ENCODE measurements at places on chromosomes 3 and 15. TPM values are rescaled to one million over a fixed set of nuclear protein-coding genes. Genes with fewer than 3 reads are reported as not detected.
A peak's percentile ranks its signal among the peaks of the same experiment; 100 is the strongest.

DNA sequence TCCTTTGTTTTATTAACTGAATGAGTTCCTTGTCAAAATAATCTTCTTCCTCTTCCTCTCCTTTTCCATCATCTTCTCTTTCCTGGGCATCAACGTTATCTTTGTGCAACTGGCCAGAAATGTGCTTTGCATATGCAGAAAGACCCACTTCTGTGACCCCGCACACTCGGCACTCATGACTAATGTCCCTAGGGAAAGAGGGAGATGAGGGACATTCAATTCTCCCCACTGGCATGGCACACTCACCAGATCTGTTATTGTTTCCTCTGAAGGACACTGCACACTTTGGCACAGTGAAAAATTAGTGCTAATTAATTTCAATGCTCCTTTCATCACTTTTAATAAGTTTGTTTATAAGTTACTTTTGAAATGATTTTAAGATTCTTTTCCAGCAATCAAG lies 34.0 kb downstream of the ZNF106 start:
- no peak for DNase-seq

GRCh38 chr15:30059771-30060170 lies 23.0 kb upstream of the GOLGA8J start:
- no peak for DNase-seq

DCLK3 gene
- polyA plus RNA-seq: 0.08 TPM

- DNase-seq: no peak
These were observed 1.6 kb downstream of the LINGO1 start for GRCh38 chr15:77630956-77631744.

- DNase-seq: no peak
These were observed 199.6 kb upstream of the CBLB start for GRCh38 chr3:106068381-106068780.

DNA sequence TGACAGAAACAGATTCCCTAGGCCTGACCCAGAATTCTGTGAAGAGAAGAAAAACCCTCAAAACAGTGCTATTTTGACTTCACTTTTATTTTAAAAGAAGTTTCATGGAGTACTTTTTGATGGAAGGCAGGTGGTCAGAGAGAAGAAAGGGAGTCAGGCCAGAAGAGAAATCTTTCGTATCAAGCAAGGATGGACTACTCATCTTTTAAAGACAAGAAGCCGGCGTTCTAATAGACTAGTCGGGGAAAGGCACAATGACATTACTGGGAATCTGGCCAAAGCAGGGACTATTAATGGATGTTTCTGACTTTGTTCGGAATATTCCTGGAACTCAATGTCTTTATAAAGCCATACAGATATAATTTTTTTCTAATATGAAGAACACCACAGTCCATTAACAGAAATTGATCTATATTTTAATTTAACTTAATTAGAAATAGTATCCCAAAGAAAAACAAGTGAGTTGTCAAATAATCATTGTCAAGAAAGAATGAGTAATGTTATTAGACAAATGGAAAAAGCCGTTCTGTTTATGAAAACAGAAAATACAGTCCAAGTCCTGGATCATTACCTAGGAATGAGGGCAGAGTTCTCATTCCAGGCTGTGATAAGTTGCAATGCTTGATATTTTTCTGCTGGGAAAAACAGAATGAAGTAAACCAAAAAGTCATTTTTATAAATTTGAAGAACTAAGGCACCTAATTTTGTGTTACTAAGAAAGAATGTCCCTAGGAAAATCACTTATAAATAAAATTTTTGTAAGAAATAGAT lies 23.7 kb upstream of the PCOLCE2 start:
- DNase-seq: no peak

- no peak for DNase-seq
These were observed 103.0 kb downstream of the ETFA start for GRCh38 chr15:76208084-76208785.

CLDN18 gene
- not detected for polyA plus RNA-seq

DNA sequence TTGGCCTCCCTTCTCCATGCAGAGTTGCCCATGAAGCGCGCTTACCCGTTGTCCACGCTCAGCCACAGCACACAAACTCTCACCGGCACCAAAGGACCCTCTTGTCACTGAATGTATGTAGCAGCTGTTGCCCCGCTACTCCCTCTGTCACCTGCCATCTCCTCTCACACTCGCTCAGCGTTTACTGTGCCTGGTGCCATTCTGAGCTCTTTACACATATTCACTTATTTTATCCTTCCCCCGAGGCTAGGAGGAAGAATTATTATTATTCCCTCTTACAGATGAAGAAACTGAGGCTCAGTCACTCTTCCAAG lies 41.7 kb upstream of the PRR23E start:
- DNase-seq: no peak

DNA sequence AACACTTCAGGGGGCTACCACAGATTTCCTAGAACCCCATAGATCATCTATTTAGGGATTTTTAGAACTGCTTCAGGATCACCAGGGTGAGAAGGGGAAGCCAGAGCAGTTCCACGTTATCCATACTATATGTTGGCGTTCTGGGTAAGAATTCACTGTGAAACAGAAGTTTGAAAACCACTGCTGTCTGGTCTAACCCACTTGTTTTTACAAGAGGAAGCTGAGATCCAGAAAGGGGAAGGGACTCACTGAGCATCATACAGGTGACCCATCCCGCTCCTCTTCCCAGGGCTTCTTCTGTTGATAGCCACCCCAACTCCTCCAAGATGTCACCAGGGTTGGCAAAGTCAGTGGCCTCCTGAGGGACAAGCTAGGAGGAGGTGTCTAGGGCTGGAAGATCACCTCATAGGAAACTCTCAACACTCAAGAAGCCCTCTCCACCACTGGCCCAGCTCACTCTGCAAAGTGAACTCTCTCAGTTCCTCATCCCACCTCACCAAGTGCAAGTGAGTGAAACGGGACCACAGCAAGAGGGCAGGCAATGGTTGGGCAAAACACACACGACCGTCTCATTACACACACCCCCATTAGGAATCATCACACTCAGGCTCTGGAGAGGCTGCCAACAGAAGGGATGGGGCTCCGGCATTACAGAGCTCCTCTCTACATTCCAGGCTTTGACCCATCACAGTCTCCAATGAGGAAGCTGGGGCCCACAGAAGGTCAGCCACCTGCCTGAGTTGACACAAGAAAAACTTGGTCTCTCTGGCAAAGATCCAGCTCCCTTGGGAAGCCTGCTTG lies 1.8 kb downstream of the DAPK2 start:
- DNase-seq: no peak

- DNase-seq: no peak
These were observed 46.1 kb downstream of the ROPN1B start for GRCh38 chr3:126015075-126015474.

GRCh38 chr3:52238193-52238760 lies 681 bp downstream of the TWF2 start:
- DNase-seq: no peak

GRCh38 chr15:58083526-58083925 lies 18.0 kb upstream of the ALDH1A2 start:
- DNase-seq: no peak

GOLGA6A gene
- not detected for polyA plus RNA-seq

ECE2 gene
- polyA plus RNA-seq: not detected

DNA sequence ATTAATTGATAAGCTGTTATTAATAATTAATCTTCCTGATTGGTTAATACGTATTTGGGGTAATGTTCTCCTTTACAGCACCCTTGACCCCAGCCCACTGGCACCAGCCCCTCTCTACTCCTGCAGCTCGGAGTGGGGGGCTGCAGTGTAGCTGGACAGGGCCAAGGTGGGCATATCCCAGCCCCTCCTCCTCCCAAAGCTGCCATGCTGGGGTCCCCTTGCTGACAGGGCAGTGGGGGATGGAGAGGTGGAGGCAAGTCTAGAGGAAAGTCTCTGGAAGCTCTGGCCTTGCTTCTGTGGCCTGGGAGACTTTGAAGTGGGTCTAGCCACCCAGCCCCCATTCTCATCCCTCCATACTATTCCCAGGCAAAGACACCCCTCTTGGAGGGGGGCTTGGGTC lies 35.8 kb downstream of the HCN4 start:
- DNase-seq: no peak

TGM4 gene
- polyA plus RNA-seq: not detected

DNA sequence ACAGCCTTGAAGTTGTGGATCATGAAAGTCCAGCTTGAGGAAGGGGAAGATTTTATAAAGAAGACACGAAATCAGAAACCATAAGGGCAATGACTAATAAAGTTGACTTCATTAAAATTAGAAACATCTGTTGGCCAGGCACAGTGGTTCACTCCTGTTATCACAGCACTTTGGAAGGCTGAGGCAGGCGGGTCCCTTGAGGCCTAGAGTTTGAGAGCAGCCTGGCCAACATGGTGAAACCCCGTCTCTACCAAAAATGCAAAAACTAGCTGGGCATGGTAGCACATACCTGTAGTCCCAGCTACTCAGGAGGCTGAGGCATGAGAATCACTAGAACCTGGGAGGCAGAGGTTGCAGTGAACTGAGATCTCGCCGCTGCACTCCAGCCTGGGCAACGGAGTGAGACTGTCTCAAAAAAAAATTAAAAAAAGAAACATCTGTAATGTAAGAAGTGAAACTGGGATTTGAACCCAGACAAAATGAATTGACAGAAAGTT lies 7.9 kb upstream of the UBXN7 start:
- DNase-seq: peak; percentile 36

DNA sequence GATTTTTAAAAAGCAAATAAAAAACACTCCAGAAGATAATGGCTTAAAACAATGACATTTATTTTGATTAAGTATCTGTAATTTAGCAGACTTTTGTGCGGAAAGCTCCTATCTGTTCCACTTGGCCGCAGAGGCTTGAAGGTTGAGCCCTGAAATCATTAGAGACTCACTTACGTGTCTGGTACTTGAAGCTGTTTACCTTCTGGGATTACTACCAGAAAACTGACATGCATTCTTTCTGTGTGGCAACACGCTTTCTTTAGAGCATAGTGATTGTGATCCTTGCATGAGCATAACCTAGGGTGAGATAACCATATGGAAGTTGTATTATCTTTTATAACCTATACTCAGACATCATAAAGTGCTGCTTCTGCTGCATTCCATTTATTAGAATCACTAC lies 298.5 kb downstream of the SI start:
- DNase-seq: no peak

NR1I2 gene
- polyA plus RNA-seq: 0.11 TPM

- DNase-seq: no peak
These were observed 1.7 kb upstream of the VPS18 start for GRCh38 chr15:40892447-40893012.
